ENCODE measurements at places on chromosomes 3 and 15. TPM values are rescaled to one million over a fixed set of nuclear protein-coding genes. Genes with fewer than 3 reads are reported as not detected.
A peak's percentile ranks its signal among the peaks of the same experiment; 100 is the strongest.

GRCh38 chr3:147299656-147300055 is 106.7 kb downstream of the ZIC4 start:
- DNase-seq, result no peak

DNA sequence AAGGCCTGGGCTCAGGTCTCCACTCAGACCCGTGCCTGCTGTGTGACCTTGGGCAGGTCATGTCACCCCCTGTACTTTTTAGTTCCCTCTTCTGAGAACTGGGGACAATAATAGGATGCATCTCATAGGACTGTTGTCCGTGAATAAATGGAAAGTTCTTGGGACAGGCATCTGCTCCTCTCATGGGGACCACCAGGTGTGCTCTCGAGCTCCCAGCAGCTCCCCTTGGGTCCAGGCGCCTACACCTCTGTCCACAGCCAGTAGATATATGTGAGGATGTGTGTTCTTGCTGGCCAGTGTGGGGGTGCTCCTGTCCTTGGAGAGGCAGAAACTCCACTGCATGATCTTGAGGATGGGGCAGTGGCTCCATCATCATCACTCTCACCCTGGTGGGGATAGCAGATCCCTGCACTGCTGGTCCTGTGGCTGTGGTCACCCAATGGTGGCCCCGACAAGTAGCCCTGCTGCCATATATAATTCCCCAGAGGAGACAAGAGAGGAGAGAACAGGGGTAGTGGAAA is 257.6 kb upstream of the TLE3 start:
- DNase-seq, result no peak

DNA sequence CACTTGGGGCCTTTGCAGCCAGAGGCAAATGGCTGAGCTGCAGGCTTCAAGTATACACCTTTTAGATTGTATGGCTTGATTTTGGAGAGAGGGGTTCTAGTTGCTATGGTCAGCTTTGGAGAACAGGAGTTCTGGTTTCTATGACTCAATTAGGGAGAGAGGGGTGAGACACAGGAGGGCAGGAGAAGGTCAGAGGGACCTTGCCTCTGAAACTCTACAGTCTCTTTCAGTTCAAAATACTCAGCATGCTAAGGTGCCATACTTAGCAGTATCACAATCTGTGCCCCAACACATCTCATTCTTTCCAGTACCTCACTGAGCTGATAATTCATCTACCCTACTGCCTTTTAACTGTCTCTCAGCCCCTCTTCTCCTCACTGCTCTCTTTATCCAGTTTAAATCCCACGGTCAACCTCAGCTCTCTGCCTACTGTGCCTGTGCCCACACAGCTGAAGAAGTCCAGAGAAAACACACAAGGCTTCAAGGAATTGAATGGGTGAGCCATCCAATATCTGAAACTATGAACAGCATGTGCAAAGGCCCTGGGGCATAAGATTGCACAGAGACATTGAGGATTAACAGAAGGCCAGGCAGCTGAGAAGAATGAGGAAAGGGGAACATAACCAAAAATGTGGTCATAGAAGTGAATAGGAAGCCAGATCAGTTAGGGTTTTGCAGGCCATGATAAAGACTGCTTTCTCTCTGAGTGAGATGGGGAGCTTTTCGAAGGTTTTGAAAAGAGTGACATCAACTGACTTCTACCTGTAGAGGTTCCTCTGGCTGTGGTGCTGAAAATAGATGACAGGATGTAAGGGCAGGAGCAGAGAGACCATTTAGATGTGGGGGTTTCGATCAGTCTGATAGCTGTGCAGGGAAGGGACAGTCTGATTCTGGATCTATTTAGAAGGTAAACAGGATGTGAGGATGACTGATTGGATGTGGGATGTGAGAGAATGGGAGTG is 54.5 kb upstream of the C3orf80 start:
- DNase-seq, result no peak

DNA sequence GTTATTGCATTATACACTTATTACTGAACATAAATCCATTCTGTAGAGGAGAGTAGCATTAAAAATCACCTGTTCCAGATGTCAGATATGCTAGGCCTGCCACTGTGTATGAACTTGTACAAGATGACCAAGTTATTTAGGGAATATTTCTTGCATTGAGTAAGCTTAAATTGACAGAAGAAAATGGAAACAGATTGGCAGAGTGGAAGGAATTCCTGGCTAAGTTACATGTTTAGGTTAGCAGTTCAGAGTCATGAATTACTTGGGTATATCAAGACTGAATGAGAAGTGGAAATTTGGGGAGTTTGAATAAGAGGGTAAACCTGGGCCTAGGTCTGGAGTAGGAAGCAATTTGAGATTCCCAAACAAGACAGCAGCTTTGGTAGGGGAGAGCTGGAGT is 44.6 kb downstream of the ARHGAP31 start:
- DNase-seq, result no peak

GRCh38 chr3:147655236-147655635 is 246.1 kb downstream of the ZIC1 start:
- DNase-seq, result no peak

GRCh38 chr3:177610686-177611633 is 413.7 kb upstream of the TBL1XR1 start:
- peak; percentile 25 for DNase-seq

GRCh38 chr3:168820810-168821415 is 725.2 kb upstream of the GOLIM4 start:
- DNase-seq, result no peak

GRCh38 chr15:100844167-100844566 is 35.5 kb upstream of the ALDH1A3 start:
- DNase-seq, result no peak

DNA sequence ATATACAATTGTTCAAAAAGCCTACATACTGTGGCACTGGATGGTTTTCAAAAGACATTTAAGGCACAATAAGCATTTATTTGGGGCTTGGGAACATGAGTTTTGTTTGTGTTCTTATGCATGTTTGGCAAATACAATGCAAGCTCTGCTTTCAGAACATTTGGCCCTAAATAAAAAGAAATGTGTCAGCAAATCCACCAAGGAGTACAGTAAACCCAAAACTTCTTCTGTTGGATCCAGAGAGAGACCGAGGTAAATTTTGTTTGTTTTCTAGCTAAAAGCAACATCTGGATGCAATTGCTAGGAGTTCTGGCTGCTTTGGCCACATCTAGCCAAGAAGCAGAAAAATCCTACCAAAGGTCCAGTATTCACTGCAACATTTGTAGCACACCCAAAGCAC is 168.8 kb downstream of the DCLK3 start:
- no peak for DNase-seq

- no peak for DNase-seq
These were observed 18.1 kb upstream of the RAF1 start for GRCh38 chr3:12681943-12682390.

DNA sequence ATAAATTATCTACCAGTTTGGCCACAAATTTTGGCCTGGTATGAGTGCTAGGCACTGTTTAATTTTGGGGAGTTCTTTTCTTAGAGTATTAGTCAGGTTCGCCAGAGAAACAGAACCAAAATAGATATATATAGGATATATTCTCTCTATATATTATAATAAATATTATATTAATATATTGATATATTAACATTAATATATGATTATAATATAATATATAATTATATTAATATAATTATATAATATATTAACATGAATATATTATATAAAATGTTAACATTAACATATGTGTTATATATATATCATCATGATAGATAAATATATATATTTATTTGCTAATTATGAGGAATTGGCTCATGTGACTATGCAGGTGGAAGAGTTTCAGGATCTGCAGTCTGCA is 137.8 kb upstream of the CHRNA7 start:
- no peak for DNase-seq

- DNase-seq, result no peak
These were observed 63.8 kb upstream of the ANKRD34C start for GRCh38 chr15:79218588-79219200.

FRMD5 gene
- 25.1 TPM for total RNA-seq

ZMYND10 gene
- total RNA-seq, result not detected

PTX3 gene
- total RNA-seq, result 1.3 TPM

WDR93 gene
- not detected for total RNA-seq

CLCN2 gene
- 2.3 TPM for total RNA-seq

ZBED2 gene
- total RNA-seq, result not detected

CCDC12 gene
- 38.4 TPM for total RNA-seq

P3H2 gene
- total RNA-seq, result 4.0 TPM

CDHR4 gene
- 0.24 TPM for total RNA-seq

APPL1 gene
- total RNA-seq, result 38.1 TPM

MITF gene
- 35.2 TPM for total RNA-seq

Measured in left cardiac atrium (tissue), 4 donors.